Stimulated activated CD8-positive, alpha-beta memory T cell treated with anti-CD3 and anti-CD28 coated beads, Interleukin-2, amount 100 ng/mL, for 1 hour (primary cell): ENCODE measurements at places on chromosomes 7 and 10.

GRCh38 chr10:111249925-111250324 is 173.1 kb downstream of the ADRA2A start:
- DNase-seq: no peak

GRCh38 chr7:41890631-41891274 is 187.9 kb upstream of the INHBA start:
- no peak for DNase-seq

DNA sequence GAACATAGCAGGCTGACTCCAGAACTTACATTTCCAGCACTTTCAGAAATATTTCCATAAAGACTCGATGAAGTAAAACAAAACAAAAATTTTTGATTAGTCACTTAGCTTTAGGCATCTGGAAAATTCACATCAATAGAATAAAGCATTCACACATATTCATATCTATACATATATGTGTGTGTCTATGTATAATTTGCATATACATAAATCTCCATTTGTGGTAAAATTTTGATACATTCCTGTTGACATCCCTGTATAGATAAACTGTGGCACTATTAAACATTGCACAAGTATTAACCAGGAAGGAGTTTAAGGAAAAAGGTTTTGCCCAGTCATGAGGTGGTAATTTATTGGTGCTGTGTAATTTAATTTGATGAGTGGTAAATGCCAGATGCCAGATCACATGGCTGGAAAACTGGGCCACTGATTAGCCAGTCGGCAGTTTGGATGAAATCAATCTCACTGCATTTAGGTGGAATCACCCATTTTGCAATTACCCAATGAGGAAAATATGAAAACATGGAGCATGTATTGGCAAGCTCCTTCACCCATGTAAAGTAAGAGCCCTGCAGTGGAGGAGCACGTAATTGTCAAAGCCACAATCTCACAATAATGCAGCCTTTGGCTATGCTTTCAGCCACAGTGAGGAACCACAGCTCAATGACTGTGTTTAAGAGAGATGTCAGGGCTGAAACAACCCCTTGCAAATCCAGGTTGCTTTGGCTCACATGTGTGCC is 294.6 kb downstream of the RNLS start:
- DNase-seq: no peak

DNA sequence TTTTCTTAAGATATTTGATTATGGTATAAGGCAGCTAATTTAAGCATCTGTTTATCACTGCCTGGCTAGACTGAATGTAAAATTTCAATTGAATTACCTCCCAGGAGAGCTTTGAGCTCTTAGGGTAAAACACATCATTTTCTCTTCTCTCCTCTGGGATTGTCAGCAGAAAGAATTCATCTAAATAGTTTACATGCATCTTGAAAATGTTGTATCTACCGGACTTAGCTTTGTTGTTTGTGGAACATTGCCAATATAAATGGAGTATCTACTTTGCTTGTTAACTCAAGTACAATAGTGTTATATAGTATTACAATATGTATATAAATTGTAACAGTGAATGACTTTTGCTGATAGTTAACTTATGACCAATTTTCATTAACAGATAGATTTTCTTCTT is 73.3 kb downstream of the TAF3 start:
- DNase-seq: no peak

DNA sequence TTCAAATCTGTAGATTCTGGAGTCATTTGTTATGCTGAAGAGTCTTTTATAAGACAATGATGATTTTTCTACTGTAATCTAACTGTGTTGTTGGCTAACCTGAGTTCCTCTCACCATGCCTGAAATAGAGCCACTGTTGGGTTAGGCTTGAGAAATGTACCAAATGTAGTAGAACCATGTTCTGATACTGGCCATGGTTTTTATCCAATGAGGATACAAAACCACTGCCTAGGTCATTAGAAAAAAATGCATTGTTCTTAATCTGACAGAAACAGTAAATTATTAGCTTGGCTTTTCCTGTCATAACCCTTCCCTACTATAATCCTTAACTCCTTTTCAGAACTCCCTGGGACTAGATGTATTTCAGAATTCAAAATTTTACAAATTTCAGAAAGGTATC is 86.6 kb downstream of the RAPGEF5 start:
- DNase-seq: no peak

- no peak for DNase-seq
Observed at GRCh38 chr10:20976390-20976789, 79.3 kb upstream of the NEBL start.

GRCh38 chr10:130409331-130409730 is 273.1 kb downstream of the GLRX3 start:
- DNase-seq: no peak

DNA sequence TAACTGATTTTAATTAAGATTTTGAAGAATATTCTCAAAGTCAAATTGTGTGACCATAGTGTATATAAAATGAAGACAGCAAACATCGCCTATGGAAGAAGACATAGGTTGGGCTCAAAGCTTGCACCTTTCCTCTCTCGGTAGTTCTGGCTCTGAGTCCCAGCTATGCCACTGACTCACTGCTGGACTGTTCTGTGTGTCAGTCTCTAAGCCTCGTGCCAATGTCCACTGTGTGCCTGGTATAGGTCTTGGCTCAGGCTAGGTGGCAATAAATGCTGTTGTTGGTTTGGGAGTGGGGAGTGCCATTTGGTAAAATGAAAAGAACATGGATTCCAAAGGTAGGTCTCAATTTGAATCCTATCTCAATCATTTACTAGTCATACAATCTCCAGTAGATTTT is 137.5 kb upstream of the RHEB start:
- no peak for DNase-seq

DNA sequence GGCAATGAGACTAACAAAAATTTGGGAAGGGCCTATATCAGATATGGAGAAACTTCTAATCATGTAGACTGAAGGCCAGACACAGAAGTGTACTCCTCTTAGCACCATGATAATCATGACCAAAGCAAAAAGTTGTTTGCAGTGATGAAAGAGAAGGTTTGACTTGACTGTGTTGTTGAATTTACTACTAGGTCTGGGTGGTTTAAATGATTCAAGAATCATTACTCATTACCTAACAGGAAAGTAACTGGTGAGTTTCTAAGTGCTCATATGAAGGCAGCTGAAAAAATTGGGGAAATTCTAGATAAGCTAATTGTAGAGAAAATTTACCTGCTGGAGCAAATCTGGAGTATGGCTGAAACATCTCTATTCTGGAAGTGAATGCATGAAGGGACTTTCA is 451.5 kb upstream of the SORCS1 start:
- DNase-seq: no peak

DNA sequence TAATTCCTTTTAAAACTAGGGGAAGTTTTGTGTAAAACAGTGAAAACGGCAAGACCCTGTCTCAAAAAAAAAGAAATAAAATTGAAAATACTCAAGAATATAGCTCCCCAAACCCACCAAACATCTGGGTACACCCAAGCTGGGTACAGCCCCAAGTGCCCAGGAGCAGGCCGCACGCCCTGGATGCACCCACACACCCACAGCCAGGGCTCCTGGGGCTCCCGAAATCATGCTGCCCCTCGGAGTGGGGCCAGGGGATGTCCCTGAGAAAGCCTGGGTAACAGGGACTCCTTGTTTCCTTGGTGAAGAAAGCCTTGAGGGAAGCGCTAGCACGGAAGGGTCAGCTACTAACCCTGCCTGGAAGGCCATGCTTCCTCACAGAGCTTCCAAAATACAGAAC is 10.1 kb downstream of the BNIP3 start:
- DNase-seq: no peak

GRCh38 chr10:77361426-77361825 is 276.2 kb downstream of the KCNMA1 start:
- DNase-seq: no peak

GRCh38 chr7:155764438-155764793 is 47.8 kb downstream of the SHH start:
- DNase-seq: no peak
